NB4 (cell line): ENCODE measurements at places on chromosomes 3 and 15.
A peak's percentile ranks its signal among the peaks of the same experiment; 100 is the strongest.

DNA sequence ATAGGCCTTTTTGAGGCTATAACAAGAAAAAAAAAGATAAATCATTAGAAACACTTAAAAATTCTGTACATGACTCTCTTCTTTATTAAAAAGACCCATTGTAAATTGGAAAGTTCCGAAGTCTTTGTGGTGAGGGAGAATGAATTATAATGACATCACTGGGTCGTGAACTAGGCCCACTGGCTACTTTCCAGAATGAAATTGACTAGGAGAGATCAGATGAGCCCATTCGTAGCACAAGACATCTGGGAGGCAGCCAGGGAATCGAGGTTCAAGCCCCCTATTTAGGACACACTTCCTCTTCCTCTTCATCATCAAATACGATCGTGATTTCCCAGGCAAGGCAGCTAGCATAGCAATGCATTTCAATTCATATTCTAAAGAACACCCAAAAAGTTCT lies 889.8 kb upstream of the NR2F2 start:
- no peak for DNase-seq

DNA sequence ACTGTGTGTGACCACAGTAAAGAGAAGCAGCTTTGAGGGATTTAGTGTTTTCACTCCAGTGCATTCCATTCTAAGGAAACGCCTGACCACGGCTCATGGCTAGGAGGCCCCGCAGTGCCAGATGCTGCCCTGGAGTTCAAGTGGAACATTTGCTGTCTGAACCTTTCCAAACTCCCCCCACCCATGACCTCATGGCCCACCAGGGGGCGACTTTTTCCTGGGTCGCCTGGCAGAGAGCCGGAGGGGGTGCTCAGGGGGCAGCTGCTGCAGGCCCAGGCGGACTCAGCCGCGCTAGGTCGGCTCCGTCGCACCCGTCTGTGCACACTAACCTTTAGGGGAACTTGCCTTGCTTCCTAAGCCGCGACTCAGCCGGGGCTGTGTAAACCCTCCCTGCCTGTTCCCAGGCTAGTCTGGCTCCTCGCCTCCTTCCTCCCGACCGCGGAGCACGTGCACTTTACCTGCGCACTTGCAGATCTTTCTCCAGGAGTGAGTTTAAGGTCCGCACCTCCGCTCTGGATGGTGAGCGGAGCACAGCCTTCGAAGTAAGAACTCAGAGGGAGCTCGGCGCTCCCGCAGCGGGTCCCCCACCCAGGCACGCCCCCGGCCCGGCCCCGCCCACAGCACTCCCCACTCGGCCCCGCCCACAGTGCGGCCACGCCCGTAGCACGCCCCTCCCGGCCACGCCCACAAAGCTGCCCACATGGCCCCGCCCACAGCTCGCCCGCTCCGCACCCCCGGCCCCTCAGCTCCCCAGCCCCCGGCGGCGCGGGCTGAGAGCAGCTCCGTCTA lies at the start of gene OCA2:
Gene OCA2, minus strand, starts transcription at position 550 of the 789 bp plus-strand sequence. CDS start 17,441 bp downstream, outside the sequence.
- DNase-seq: peak; percentile 70

- no peak for DNase-seq
These were observed 29.0 kb downstream of the FOXL2NB start for GRCh38 chr3:138976047-138976446.

- no peak for DNase-seq
These were observed 148.1 kb upstream of the UMPS start for GRCh38 chr3:124582196-124582595.

DNA sequence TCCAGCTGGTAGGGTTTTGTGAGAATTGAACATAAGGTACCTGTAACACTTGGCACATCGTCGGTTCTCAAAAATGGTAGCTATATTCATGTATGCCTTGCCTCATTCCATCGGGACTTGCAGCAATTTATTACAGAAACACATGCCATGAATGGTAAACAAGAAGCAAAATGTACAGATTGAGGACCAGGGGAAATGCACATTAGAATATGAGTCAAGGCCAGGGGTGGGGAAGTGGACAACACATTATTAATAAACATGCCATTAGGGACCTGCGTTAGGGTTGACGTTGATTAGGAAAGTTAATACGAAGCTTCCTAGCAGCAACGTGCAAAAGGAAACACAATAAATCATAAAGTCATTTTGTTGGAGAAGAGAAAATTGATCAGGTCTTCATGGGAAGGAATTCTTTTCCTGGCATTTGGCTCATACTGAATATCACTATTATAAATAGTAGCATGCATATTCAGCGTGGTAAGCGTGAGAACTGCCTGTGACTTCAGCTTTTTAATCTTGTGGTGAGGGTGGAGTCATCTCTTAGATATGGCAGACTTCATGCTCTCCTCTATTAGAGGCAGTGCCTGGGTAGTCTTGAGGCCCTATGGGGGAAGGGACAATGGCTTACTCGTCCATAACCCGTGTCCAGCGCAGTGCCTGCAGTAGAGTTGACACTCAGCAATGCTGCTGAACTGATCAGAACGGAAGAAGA lies 184.9 kb downstream of the SV2B start:
- no peak for DNase-seq

DNA sequence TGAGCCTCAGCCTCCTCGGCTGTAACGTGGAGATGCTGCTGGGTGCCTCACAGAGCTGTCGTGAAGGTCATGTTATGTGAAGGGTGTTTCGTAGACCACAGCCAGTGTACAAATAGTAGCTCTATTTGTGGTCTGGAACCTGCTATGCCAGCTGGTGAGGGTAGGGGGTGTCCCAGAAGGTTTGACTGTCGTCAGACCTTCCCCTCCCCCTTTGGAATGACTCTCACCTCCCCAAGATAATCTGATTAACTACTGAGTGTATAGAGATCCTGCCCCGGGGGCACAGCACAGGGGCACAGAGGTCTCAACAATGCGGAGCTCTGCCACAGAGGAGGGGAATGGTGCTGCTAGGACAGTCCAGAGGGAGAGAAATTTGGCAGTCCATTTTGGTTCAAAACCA lies 20.5 kb downstream of the FGD5 start:
- no peak for DNase-seq
